ENCODE measurements at places on chromosomes 2 and 18.

- ATAC-seq, result no peak
Observed at GRCh38 chr2:136770384-136770783, 5.0 kb downstream of the THSD7B start.

GRCh38 chr18:42914476-42914875 lies 201.0 kb downstream of the RIT2 start:
- ATAC-seq, result no peak

DNA sequence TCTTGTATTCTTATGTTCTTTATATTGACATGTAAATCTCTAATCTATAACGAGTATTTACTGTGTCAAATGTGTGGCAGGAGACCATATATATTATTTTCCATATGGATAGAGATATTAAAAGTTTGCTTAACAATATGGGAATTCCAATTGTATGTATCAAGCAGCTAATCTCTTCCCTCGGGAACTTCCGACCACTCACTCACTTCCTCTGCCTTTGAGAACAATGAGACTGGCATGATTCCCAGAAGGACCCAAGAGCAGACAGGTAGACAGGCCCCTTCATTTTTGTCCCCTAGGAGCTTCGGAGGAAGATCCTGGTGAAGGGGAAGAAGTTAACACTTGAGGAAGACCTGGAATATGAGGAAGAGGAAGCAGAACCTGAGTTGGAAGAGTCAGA lies 24.1 kb downstream of the PLCD4 start:
- ATAC-seq, result no peak

DNA sequence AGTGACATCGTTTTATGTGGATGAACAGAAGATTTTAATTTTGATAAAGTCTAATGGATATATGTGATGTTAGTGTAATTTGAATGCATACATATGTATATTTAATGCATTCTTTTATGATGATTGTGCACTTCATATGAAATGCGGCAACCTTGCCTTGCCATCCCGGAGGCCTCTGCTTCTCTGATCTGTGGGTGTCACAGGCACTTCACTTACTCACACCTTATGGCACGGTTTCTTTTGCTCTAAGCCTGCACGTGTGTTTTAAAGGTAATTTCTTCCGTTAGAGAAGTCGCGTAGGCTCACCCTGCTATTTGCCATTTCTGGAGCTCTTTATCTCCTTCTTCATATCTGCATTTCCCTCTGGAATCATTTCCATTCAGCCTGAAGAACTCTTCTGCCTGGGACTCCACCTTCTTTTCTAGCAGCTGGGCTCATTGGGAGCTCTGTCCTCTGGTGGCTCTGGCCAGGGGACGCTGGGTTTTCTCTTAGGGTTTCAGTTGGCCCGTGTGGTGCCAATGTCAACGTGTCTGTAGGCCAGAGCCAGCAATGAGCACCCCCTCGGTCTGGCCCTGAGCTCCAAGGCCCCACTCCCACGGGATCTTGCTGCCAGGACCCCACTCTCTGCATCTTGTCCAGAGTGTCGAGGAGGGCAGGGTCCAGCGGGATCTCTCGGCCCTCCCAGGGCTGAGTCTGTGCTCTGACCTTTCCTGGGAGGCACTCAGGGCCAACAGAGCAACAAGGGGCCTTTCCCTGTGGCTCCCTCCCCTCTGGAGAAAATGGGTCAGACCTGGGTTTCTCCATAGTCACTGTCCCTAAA lies 97.3 kb downstream of the RTP5 start:
- ATAC-seq, result no peak

- ATAC-seq, result no peak
Observed at GRCh38 chr2:148524519-148524919, 120.0 kb upstream of the EPC2 start.

DNA sequence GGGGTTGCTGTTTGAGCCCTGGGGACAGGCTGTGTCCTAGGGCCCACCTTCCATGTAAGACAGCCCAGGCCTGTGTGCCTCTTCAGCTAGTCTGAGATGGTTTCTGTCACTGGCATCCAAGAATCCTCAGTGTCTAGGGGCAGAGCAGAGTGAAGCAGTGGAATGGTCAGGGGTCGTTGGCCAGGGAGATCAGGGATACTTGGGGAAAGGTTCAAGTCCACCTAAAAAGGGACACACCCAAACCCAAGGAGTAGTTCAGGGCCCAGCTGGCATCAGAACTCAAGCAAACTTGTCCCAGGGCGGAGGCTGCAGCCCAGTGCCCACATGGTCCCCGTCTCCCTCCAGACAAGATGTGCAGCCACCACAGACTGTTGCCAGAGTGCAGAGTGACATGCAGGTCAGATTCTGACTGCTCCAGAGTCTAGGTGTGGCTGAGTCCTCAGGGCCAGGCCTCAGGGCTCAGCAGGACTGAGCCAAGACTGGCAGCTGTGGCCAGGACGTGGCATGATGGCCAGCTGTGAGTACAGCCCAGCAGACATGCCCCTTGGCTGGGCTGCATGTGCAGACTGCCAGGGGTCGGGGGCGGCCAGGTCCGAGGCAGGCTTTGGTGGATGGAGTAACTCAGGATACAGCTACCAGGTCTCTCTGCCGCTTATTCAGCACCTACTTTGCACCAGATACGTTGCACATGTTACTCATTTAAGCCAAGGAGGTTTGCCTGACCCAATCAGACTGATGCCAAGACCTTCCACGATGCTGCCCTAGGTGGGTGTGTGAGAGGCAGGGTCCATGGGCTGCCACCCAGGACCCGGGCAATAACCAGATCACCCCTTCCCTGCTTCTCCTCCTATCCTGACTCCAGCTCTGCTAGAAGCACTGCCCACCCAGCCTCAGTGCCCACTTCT lies 146.6 kb downstream of the SMAD7 start:
- no peak for ATAC-seq

GRCh38 chr18:8260827-8261226 lies 348.4 kb upstream of the RAB12 start:
- ATAC-seq, result peak; percentile 59

- no peak for ATAC-seq
Observed at GRCh38 chr18:57234346-57234745, 87.5 kb downstream of the BOD1L2 start.

- ATAC-seq, result no peak
Observed at GRCh38 chr2:11582862-11583752, 49.3 kb downstream of the GREB1 start.

DNA sequence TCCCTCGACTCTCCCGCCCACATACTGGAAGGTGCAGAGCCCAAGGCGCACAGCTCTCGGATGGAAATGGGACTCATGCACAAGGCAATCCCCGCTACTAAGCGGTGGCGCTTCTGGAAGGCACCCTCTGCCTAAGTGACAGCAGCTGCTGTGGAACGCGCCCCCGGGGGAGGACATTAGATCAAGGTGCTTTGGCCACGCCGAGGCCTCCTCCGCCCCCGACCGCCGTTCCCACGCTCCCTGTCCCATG lies 202 bp downstream of the MCEE start:
- peak; percentile 69 for ATAC-seq

DNA sequence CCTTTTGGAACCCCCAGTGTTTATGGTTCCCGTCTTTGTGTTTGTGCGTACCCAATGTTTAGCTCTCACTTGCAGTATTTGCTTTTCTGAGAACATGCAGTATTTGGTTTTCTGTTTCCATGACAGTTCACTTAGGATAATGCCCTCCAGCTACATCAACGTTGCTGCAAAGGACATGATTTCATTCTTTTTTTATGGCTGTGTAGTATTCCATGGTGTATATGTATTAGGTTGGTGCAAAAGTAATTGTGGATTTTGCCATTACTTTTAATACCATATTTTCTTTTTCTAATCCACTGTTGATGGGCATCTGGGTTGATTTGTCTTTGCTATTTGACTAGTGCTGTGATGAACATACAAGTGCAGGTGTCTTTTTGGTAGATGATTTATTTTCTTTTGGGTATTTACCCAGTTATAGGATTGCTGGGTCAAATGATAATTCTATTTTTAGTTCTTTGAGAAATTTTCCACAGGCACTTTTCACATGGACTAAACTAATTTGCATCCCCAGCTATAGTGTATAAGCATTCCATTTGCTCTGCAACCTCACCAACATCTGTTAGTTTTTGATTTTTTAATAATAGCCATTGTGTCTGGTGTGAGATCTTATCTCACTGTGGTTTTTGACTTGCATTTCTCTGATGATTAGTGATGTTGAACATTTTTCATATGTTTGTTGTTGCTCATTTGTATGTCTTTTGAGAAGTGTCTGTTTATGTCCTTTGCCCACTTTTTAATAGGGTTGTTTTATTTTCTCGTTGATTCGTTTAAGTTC lies 63.6 kb downstream of the CERS6 start:
- ATAC-seq, result no peak

DNA sequence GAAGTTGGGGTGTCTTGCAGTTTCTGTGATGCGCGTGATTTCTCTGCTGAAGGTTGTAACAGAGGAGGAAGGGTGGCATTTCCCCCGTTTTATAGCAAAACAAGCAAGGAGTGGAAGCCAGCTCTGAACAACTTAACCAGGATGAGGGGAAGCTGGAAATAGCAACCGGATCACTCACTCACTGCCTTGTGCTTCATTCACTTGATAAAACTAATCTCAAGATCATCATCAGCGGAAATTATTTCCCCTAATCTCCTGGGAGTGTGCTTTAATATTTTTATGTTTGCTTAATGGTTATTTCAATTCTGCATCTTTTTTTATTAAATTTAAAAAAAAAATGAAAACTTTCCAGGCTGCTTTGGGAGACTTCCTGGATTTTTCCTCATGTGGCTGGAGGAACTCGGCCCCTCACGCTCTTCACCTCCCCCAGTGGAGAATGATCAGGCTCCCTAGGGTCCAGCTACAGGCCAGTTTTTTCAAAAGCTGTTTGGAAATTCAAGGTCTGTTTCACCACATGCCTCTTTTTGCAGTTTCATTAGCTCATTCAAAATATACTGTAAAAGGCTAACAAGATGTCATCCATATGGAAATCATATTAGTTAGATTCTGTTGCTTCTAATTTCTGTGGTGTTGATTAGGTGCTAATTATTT lies 31.7 kb downstream of the CABLES1 start:
- ATAC-seq, result no peak

- no peak for ATAC-seq
Observed at GRCh38 chr18:8871489-8871888, 166.1 kb downstream of the MTCL1 start.

- ATAC-seq, result no peak
Observed at GRCh38 chr2:219213486-219214071, 5.2 kb downstream of the ABCB6 start.

GRCh38 chr2:120995152-120995551 lies 259.5 kb downstream of the GLI2 start:
- ATAC-seq, result no peak
